ENCODE measurements at places on chromosomes 16 and 17.

DNA sequence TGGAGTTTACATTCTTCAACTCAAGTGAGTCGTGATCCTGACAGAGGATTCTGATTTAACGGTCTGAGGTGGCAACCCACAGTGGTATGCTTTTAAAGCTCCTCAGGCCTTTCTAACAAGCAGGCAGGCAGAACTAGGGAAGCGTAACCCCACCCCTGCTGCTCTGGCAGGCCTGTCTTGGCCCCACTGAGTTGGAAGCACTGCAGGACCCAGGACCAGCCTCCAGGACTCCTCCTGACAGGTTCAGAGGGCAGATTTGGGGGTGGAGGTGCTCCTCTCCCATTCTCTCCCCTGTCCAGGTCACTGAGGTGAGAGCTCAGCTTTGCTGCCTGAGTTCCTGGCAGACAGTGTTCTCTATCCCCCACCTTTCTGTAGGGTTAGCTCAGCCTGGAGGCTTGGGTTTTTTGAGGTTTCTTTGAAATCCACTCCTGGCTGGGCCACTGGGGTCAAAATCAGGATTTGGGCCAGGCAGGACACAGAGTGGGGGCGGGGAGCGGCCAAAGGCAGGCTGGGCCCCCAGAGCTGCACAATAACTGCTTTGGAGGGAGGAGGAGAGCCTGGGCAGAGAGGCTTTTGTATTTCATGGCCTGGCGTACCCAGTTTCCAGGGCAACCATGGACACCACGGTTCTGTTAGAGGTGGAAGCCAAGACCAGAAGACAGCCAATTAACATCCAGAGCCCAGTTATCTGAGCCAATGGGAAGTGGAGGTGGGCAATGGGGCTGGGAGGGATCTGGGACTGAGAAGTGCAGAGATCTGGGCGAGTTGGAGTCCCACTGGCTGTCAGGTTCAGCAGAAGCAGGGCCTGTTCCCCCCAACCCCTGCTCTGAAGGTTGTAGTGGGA is 9.5 kb downstream of the MRPL27 start:
- no peak for DNase-seq

GRCh38 chr16:82298472-82298871 is 128.4 kb upstream of the MPHOSPH6 start:
- DNase-seq: no peak

DNA sequence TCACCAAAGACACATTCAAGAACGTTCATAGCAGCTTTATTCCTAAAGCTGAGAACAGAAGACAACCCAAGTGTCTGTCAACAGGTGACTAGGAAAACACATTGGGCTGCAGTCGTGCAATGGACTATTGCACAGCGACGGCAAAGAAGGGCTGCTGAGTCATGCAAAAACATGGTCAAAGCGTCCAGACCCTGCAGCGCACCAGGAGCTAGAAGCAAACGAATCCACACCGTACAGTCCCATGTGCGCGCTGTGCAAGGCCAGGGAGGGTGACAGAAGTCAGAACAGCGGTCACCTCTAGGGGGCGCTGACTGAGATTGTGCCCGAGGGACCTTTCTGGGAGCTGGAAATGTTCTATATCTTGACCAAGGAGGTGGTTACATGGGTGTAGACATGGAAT is 266.4 kb downstream of the MAF start:
- DNase-seq: no peak

DNA sequence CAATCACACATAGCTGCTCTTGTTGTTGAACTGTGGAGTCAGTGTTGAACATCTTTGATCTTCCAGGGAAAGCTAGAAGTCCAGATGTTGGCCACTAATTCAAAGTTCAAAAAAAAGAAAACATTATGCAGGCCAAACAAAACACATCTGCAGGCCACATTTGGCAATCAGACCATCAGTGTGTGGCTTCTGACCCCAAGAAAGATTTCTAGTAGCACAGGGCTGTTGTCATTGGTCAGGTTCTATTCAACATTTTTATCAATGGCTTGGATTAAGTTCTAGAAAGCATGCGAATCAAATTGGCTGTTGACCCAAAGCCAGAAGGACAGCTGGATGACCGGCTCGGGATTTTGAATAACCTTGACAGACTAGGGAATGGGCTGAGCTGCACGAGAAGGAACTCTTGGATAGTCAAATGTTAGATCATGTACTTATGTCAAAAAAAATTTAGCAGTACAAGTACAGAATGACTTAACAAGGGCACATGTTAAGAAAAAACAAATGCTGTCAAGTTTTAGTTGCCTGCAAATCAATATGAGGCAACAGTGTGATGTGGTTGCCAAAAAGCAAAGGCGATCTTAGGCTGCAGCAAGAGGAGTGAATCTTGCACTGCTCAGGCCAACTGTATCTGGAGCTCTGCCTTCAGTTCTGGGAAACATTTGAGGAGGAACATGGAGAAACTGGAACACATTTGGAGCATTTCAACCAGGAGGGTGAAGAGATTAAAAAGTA is 187.6 kb downstream of the RGS9 start:
- no peak for DNase-seq

- DNase-seq: no peak
Measured at GRCh38 chr17:59712862-59713261, 5.4 kb downstream of the VMP1 start.

- no peak for DNase-seq
Measured at GRCh38 chr17:55284001-55284884, 19.5 kb downstream of the HLF start.

DNA sequence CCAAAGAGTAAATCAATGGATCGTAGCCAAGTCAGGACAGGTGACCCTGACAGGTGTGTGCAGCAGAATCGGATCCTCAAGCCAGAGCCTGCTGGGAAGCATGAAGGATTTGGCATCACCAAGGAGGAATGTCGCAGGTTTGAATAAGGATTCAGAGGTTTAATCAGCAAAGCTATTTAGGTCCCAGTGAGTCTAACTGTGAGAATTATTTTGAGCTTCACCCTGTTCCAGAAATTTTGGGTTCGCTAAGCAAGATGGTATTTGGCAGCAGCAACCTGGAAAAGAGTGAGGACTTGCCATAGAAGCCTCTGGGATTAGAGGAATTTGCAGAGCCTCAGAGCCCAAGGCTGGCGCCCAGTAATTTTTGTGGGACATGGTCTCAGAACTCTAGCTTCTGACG is 173.0 kb downstream of the CCDC182 start:
- DNase-seq: no peak

DNA sequence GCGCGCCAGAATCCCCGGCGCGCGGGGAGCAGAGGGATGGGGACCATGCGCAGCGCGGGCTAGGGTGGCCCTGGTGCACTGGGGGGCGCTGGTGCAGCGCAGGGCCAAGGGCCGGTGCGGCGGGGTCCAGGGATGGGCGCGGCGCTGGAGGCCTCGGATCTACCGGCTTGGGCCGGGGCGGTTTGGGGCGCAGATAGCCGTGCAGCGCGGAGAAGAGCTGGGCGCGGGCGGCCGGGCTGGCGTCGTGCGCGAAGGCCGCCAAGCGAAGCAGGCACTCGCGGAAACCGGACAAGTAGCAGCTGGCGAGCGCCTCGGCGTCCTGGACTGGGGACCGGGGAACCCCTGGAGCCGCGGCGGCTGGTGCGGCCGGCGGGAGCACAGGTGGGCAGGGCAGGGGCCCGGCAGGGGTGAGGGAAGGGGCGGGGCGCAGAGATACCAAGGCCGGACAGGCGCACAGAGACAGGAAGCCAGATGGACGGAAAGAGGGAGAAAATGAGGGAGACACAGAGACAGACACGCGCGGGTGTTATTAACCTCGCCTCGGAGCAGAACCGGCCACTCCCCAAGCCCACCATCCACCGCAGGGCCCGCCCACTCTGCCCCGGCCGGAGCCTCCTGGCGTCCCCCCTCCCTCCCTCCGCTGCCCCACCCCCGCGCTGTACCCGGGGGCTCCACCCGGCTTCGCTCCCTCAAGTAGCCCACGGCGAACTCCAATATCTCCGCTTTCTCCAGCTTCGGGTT is 2.1 kb downstream of the HES7 start:
- no peak for DNase-seq

All from stimulated activated CD8-positive, alpha-beta memory T cell treated with anti-CD3 and anti-CD28 coated beads, Interleukin-15, amount 100 ng/mL, for 1 hour (primary cell).